ENCODE measurements at places on chromosomes 12 and 14.

- DNase-seq, result no peak
These were observed 322.4 kb upstream of the DCN start for GRCh38 chr12:91505006-91505405.

DNA sequence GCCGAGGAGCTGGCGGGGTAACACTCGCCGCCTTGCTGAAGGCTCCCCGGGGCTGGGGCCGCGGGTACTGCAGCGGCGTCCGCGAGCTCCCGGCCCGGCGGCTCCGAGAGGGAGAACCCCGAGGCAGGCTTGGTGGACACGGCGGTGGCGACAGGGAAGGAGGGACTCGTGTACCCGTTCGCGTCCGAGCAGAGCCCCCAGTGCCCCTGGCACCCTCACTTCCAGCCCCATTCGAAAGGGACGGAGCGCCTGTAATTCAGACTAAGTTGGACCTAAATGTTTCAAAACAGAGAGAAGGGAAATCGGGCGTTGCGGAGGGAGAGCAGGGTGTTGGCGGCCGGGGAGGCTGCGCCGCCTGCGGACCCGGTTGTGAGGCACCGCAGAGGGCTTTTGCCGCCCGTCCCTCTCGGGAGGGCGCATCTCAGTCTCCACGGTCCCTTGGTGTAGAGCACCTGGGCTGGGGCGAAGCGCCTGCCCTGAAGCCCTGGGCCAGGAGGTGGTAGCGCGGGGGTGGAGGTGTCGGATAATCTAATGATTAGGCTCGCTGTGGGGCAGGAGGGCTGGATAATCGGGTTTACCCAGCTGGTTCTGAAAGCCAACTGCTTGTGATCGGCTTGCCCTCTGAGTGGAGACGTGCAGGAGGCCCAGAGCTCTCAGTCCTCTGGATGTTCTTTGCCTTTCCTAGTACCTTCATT is 771 bp downstream of the DAAM1 start:
- DNase-seq, result peak; percentile 42

- no peak for DNase-seq
These were observed 707.5 kb downstream of the BCL11B start for GRCh38 chr14:98564541-98564940.

DNA sequence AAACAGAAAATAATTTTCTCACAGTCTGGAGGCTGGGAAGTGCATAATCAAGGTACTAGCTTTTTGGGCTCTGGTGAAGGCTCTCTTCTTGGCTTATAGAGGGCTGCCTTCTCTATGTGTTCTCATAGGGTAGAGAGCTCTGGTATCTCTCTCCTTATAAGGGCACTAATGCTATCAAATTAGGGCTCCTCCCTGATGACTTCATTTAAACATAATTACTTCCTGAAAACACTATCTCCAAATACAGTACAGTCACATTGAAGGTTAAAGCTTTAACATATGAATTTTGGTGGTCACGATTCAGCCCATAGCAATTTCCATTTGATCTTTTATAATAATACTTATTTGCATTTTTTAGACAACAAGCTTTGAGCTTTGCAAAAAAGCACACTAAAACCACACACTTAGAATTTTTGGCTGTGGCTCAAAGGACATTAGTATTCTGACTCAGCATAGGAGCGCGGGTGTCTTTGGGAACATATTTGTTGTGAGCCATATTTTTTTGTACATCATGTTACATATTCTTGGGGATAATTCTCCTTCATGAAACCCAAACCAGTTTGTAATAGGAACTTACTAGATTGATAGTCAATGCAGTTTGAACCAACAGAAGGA is 808.1 kb upstream of the FBXO33 start:
- DNase-seq, result no peak

DNA sequence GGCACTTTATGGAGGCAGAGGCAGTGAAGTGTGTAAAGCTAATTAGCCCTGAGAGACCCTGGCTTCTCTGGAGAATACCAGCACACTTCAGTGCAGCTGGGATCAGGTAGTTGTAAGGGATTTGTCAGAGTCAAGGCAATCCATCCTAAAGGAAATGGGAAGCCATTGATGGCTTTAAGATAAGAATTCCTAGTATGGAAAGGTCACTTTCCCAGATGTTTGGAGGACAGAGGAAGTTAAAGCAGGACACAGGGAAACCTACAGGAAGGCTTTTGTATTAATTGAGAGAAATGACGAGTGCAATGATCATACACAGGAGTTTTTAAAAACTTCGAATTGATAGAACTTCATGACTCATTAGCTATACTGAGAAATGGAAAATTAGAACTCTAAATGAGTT is 254.4 kb downstream of the SLC16A7 start:
- DNase-seq, result no peak

- DNase-seq, result no peak
These were observed 188.3 kb downstream of the CAPZA3 start for GRCh38 chr12:18926188-18926587.

GRCh38 chr12:53258541-53259539 is 9.3 kb upstream of the ESPL1 start:
- no peak for DNase-seq

GRCh38 chr14:73402579-73402978 is 55.8 kb downstream of the NUMB start:
- DNase-seq, result no peak

DNA sequence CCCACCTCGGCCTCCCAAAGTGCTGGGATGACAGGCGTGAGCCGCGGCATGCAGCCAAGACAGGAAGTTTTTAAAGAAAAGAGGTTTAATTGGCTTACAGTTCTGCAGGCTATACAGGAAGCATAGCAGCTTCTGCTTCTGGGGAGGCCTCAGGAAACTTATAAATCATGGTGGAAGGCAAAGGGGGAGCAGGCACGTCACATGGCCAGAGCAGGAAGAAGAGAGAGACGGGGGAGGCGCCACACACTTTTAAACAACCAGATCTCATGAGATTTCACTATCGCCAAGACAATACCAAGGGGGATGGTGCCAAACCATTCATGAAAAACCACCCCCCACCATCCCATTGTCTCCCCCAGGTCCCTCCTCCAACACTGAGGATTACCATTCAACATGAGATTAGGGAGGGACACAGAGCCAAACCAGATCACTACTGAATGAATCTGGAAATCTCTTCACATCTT is 14.1 kb downstream of the CCDC63 start:
- no peak for DNase-seq

GRCh38 chr14:89899291-89899690 is 55.2 kb downstream of the EFCAB11 start:
- no peak for DNase-seq

- no peak for DNase-seq
These were observed 53.4 kb downstream of the RCOR1 start for GRCh38 chr14:102645746-102646440.

GRCh38 chr12:81196595-81196994 is 118.7 kb downstream of the ACSS3 start:
- DNase-seq, result no peak

DNA sequence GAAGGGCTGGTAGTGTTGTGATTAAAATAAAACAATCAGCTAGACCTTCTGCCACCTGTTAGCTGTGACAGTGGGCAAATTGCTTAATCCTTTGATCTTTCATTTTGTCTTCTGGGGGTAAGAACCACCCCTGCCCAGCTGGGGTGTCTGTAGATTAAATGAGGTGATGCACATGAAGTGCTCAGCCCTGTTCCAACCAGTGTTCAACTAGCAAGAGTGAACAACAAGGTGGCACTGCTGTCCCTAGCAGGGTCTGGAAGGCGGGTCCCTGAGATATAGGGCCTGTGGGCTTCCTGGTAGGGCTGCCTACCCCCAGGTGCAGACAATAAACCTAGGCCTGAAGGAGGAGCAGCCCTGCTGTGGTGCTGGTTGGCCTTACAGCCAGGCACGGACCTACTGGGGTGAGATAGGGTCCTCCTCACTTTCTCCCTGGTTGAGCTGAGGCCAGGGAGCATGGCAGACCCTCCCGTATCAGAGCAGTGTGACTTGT is 60.6 kb downstream of the ARL6IP4 start:
- no peak for DNase-seq

DNA sequence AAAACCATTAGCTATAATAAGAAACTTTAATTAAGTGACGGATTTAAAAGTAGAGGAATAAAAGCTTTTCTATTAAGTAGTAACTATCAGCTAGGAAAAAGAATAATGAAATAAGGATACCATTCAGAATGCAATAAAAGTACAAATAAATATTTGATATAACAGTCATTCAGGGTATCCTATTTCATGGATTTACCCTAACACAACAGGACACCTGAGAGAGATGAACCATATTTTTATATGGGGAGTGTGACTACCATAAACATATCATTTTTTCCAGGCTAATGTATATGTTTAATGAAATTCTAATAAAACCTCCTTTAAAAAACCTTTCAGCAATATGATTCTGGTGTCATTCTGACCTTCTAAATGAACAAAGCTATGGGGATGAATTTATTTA is 393.8 kb downstream of the SNAPC1 start:
- no peak for DNase-seq

DNA sequence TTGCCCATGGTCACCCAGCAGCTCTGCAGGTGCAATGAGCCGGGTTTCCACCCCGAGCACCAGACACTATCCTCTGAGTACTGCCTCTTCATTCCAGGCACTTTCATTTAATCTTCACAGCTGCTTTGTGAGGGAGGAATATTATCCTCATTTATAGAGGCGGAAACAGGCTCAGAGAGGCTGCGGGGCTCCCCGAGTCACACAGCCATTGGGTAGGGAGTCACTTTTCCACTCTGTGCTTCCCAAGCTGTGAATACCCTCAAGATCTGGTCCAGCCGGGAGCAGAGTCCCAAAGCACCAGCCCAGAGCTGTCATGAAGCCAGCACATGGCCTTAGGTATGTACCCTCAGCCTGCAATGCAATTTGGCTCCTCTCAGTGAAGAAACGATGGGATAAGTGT is 51.7 kb upstream of the RIN3 start:
- DNase-seq, result no peak

- DNase-seq, result no peak
These were observed 218.7 kb downstream of the RASSF9 start for GRCh38 chr12:85617307-85618091.

GRCh38 chr14:61752626-61753025 is 9.6 kb upstream of the SNAPC1 start:
- DNase-seq, result no peak

- no peak for DNase-seq
These were observed 320.0 kb downstream of the DPF3 start for GRCh38 chr14:72573725-72574417.

DNA sequence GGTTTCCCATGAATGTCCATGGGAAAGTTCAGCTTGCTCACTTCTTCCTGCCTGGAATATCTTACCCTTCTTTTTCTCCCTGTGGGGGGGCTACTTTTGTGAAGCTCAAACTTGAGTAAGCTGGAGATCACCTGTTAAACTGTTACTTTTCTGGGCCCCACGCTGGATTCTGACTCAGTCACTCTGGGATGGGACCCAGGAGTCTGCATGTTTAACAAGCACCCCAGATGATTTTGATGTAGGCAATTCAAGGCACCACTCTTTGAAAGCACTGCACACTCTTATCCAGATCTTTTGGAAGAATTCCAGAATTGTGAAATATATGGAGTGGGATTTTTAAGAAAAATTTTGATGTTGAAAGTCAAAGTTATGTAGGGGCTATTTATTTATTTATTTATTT is 46.3 kb upstream of the IGF1 start:
- no peak for DNase-seq

DNA sequence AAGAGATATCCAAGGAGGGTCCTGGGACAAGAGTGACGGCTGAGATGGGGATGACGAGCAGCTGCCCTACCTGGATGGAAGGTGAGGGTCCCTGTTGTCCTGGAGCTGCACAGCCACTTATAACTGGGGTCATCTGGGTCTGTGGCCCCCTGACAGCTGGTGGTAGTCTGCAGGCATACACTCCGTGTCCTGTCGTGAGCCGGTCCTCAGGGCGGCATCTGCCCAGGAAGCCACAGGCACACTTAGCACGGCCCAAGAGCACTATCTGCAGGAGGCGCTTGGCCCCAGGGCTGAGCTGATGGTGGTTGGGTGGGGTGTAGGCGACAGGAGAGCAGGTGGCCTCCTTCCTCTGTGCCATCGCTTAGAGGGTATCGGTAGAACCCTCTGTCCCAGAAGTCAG is 248.1 kb downstream of the CACNA1C start:
- DNase-seq, result no peak

- DNase-seq, result no peak
These were observed 7.1 kb downstream of the LTBP2 start for GRCh38 chr14:74604911-74605310.

GRCh38 chr14:82510007-82510406 is 976.4 kb upstream of the SEL1L start:
- no peak for DNase-seq

DNA sequence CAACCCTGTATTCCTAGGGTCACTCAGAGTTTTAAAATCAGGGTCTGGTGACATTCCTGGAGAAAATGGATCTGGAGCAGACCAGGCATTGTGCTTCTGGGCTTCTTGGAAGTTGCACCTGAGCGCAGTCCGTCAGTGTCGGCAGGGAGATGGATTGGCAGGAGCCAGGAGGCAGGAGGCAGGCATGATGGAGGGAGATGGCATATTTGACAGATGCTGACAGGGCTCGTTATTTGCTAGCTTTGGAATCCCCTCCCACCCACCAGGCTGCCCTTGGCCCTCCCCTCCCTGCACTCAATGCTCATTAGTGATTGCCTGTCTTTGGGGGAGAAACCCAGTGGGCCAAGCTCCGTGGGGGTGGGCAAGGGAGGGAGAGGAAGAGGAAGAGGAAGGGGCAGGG is 4.7 kb downstream of the CISTR start:
- DNase-seq, result no peak

- no peak for DNase-seq
These were observed 67.2 kb downstream of the HECTD4 start for GRCh38 chr12:112314981-112315380.

DNA sequence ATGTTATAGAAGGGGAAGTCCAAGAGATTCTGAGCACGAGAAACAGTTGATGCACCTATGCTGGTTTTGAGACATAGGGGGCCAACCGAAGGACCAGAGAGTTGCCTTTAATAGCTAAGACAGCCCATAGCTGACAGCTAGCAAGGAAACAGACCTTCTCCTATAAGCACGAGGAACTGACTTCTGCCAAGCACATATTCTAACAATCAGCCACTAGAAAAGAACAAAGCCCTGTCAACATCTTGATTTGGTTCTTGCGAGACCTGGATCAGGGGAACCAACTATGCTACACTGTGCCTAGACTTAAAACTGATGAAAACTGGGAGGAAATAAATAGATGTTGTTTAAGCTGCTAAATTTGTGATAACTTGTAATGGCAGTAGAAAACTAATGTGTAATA is 785.6 kb downstream of the TMTC2 start:
- no peak for DNase-seq

DNA sequence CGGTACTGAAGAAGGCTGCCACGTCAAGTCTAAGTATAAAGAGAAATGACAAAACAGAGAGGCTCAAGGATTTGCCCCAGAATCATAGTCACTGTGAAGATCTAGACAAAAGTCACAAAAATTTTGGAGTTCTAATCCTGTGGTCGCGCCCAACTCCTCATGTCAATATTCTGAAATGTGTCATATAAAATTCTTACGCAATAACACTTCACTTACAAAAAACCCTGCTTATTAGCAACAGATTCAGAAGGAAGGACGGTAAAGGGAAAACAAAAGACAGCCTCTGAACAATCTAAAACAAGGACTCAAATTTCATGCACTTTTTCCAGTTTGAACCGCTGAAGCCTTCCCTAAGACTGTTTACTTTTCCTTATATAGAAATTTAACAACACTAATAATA is 94.7 kb downstream of the TSPAN8 start:
- no peak for DNase-seq

- peak; percentile 76 for DNase-seq
These were observed 1181.2 kb downstream of the VRK1 start for GRCh38 chr14:97978341-97978740.

All from left ventricle myocardium inferior (tissue), 1 donor.